ENCODE measurements at places on chromosomes 13 and 19.
A peak's percentile ranks its signal among the peaks of the same experiment; 100 is the strongest.

DNA sequence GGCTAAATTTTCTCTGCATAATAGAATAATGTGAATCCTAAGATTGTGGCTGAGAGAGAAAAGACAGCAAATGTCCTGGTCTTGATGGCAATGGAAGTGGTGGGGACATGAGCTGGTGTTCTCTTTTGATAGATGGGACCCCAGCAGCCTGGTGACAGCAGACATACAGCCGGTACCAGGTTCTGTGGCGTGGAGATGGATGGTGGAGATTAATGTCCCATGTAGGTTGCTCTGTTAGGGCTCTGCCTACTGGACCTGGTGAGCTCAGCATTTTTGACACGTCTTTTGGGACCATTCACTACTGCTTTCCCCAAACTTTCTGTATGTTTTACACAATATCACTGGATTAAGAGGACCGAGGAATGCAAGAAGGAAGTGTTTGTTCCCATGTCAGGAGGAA lies 8.2 kb upstream of the SIGLEC14 start:
- DNase-seq: no peak

GRCh38 chr19:48968813-48969218 lies 3.7 kb downstream of the FTL start:
- no peak for DNase-seq

- no peak for DNase-seq
Measured at GRCh38 chr19:48654299-48655059, 8.5 kb upstream of the CA11 start.

GRCh38 chr19:1668486-1669270 lies 16.3 kb upstream of the TCF3 start:
- DNase-seq: peak; percentile 28

- no peak for DNase-seq
Measured at GRCh38 chr13:31521435-31521834, 217.9 kb upstream of the RXFP2 start.

DNA sequence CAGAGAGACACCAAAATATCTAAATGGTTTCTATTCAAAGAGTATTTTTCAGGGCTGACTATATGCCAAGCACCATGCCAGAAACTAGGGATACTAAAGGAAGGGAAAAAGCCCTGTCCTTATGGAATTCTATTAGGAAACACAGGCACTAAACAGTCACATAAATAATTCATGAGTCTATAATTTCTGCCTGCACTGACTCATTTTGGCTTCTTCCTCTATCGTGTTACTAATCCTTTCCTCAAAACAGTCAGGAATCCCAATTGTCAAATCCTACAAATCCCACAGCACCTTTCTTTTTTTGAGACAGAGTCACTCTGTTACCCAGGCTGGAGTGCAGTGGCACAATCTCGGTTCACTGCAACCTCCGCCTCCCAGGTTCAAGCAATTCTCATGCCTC lies 29.2 kb downstream of the XPO4 start:
- DNase-seq: no peak

DNA sequence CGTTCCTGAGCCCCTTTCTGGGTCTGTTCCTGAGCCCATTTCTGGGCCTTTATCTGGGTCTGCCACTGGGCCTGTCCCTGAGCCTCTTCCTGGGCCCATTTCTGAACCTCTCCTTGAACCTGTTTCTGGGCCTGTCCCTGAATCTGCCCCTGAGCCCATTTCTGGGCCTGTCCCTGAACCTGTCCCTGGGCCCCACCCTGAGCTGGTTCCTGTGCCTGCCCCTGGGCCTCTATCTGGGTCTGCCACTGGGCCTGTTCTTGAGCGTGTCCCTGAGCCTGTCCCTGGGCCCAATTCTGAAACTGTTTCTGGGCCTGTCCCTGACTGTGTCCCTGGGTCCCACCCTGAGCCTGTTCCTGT lies 40.4 kb upstream of the GRTP1 start:
- DNase-seq: no peak

DNA sequence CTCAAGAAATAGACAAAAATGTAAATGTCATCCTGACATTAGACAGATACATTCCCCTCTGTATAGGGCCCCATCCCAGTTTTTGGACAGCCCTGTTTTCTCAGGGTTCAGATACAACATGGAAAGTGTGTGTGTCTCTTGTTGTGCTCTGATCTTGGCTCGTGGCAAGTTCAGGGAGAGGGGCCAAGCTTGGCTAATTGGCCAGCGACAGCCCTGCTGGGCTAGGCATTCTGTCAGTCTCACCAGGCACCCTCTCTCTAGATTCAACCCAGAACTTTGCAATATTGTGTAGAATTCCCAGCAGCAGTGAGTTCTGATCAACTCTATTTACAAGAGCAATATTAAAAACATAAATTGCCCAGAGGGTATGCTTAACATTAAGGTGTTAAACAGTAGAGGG lies 30.1 kb downstream of the MTUS2 start:
- DNase-seq: no peak

DNA sequence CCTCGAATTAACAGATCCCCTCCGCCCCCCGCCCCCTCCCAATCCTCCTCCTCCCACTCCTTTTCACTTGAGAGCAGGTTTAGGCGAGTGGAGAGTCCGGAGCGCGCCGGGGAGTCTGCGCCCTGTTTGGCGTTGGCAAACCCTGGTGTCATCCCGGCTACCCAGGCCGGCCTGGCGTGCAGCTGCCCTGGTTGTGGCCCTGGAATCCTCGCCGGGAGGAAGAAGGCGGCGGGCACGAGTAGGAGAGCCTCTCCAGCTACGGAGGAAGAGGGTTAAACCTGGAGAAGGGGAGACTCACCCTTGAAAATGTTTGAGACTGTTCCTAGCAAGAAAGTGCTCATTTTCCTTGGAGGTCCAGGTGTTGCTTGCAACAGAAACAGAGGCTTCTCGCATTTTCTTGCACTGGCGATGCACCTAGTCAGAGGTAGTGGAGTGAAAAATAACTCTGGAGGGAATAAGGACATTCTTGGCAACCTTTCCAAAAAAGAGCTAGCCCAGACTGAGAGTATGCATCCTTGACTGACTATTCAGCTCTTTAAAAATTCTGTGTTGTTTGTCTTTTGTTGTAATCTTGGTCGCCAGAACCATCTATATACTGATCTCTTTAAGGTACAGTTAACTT lies 1.3 kb upstream of the SOX21 start:
- no peak for DNase-seq

- DNase-seq: no peak
Measured at GRCh38 chr13:44519642-44520041, 56.5 kb downstream of the TSC22D1 start.

All from CD4-positive, alpha-beta T cell treated with Interleukin-10 for 1 hour (primary cell).